CD4-positive, CD25-positive, alpha-beta regulatory T cell (primary cell): ENCODE measurements at places on chromosomes 13 and 19. TPM values are rescaled to one million over a fixed set of nuclear protein-coding genes. Genes with fewer than 3 reads are reported as not detected.

The LHFPL6 gene
- polyA plus RNA-seq = 0.20 TPM

The ZNF816 gene
- 23.9 TPM for polyA plus RNA-seq

The TUBA3C gene
- not detected for polyA plus RNA-seq

The KIR3DL1 gene
- 0.12 TPM for polyA plus RNA-seq

The TBC1D17 gene
- 9.3 TPM for polyA plus RNA-seq

The DAZAP1 gene
- polyA plus RNA-seq = 2.4 TPM

The SHANK1 gene
- not detected for polyA plus RNA-seq

The CYP2S1 gene
- polyA plus RNA-seq = not detected

The CSNK1G2 gene
- polyA plus RNA-seq = 15.3 TPM

The ADPRHL1 gene
- polyA plus RNA-seq = not detected

The LILRB4 gene
- not detected for polyA plus RNA-seq

The FCGBP gene
- 0.17 TPM for polyA plus RNA-seq

The SLC7A10 gene
- 0.15 TPM for polyA plus RNA-seq

The FCER2 gene
- polyA plus RNA-seq = 0.48 TPM

The PLEKHA4 gene
- 1.7 TPM for polyA plus RNA-seq

The LYL1 gene
- polyA plus RNA-seq = 7.0 TPM

The ZNF30 gene
- 9.6 TPM for polyA plus RNA-seq

The GARIN5A gene
- 0.83 TPM for polyA plus RNA-seq

The CYP4F8 gene
- not detected for polyA plus RNA-seq

The TTC9B gene
- not detected for polyA plus RNA-seq

The ZNF813 gene
- polyA plus RNA-seq = 1.8 TPM

The BRD4 gene
- polyA plus RNA-seq = 12.4 TPM
